ENCODE measurements at places on chromosomes 13 and 19. TPM values are rescaled to one million over a fixed set of nuclear protein-coding genes. Genes with fewer than 3 reads are reported as not detected.

The B3GLCT gene
- total RNA-seq: 4.5 TPM

The TTYH1 gene
- not detected for total RNA-seq

The SPRED3 gene
- 2.9 TPM for total RNA-seq

The IZUMO4 gene
- total RNA-seq: 0.58 TPM

The ZNF829 gene
- 3.3 TPM for total RNA-seq
